ENCODE measurements at places on chromosomes 16 and 17.

DNA sequence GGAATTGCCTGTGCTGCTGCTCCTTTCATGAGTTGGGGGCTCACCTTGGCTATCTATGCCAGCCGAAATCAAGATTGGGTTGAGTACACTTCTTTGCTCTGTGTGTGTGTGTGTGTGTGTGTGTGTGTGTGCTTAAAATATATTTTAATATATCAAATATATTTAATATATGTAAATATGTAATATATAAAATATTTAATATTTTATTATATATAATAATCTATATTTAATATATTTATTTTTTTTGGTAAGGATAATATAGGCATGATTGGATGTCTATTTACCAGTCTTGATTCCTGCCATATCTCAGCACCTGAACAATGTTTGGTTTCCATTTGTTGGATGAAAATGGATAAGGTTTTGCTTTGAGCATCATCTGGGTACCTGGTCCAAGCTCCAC lies 399.3 kb downstream of the CA10 start:
- no peak for DNase-seq

- no peak for DNase-seq
These were observed 131.9 kb upstream of the ZFHX3 start for GRCh38 chr16:73179705-73180331.

DNA sequence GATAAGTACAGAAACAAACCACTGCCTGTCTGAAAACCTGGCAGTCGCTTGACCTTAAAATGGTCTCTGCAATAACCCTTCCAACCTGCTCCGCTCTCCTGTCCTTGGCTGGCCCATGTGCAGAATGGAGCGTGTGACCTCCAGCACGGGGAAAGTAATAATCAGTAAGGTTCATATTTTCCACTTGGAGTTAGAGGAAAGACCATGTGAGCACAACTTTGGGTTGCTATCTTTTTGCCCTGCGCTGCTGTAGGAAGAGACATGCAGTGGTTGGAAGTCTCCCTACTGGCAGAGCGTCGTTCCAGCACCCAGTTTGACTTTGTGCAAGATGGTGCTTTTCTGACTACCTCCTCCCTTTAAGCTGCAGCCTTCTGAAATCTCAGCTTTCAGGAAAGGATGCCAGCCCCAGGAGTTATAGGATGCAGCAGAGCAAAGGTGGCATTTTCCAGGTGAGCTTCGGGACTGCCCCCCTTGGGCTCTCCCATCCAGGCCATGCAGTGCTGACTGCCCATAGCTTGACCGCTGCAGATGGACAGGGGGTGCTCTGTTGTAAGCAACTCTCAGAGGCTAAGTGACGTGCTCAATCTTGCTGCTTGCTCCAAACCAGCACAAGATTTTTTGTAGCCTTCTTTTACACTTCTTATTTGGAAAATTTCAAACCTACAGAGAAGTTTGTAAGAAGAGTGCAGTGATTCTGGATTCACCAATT lies 110.7 kb upstream of the NOL11 start:
- DNase-seq: no peak

DNA sequence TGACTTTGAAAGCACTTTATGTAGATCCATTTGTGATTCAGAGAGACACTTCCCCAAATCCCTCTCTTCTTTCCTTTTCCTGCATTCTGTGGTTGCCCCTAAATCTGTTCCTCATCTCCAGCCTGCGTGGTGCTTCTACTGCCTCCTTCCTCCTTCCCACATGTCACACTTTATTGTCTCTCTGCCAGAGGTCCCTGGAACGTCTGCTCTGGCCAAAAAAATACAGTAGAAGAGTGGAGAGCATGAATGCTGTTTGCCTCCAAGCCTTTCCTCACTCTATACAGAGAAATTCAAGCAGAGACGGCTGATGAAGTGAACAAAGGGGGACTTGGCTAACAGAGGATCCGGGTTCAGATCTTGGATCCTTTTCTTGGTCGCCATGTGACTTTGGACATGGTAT lies 22.8 kb upstream of the IRX3 start:
- DNase-seq: no peak

DNA sequence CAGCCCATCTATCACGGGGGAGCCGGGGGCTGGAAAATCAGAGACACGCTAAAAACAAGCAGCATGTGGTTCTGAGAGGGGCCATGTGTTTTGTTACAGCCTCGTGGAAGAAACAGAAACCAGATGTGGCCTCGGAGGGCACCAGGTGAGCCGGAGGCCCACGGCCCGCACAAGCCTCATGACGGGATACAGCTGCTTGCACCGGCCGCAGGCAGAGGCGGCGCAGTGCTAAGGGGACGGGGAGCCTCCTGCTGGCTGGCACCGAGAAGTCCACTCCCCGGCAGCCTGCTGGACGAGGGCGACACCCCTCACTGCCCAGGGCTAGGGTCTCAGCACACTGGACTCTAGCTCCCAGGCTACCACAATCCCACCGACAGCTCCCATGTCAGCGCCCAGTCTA lies 19.2 kb downstream of the NDUFAF8 start:
- no peak for DNase-seq

DNA sequence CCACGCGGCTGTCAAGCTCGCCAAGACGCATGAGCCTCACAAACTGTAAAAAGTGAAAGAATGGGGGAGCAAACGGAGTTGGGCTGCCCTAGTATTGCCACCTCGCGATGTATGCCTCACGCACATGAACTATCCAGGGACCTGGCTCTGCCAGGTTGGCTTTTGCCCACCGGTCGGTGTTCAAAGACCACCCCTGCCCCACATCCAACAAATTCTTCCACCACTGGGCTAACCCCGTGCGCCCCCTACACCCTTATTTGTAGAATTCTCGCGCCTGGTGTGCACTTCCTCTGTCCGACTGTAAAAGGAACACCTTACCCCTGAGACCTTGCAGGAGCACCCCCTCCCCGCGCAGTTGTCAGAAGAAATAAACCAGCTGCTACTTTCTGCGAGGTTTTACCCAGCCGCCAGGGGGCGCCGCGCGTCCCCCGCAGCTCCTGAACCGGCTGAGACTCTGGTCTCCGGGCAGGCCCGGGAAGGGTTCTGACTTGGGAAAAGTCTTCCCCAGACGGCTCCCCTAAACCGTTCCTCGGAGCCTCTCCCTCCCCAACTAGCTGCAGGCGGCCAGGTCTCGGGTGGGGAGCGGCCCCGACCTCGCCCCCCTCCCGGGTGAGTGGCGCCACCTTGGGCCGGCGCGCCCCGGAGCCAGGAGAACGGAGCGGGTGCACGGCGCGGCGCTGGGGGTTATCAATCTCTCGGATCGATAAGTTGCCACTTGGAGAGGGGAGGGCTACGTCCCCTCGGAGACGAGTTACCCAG lies 1.7 kb upstream of the ZNF423 start:
- DNase-seq: no peak

DNA sequence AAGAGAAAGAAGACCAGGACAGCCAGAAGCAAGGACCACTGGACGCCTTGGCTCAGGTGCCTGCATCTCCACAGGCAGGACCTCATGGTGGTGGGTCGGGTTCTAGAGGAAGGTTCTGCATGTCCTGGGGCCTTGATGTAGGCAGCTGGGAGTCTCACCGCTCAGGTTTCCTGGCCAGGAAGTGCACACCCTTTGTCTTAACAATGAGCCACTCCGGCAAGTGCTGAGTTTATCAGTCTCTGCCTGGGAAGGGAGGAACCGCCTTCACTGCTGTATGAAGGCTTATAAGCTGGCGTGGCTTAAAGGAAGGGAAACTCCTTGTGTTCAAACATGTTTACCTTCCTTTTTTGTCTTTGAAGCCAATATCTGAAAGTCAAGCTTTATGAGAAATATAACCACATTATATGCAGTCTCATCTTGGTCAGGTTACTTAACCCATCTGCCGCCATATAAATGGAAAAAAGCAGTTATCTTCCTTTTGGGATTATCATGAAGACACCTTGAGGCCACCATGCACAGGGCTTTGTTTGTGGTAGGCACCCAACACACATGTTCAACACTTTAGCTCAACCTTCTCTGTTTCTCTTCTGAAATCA lies at the start of gene ST6GALNAC1:
TSS of gene ST6GALNAC1 (minus strand) at position 205 of the 596 bp plus-strand sequence. CDS start at position 86, 119 bp downstream.
- no peak for DNase-seq

Data from Panc1 (cell line).